ENCODE measurements at places on chromosomes 5 and 9. TPM values are rescaled to one million over a fixed set of nuclear protein-coding genes. Genes with fewer than 3 reads are reported as not detected.

- no peak overlapping the region for H3K4me3 ChIP-seq
- H3K4me1 ChIP-seq: peaks cover 14% of the 10 kb centered on the region
- H3K36me3 ChIP-seq: no peaks in the 10 kb centered on the region
- DNase-seq: no peak
- no peaks in the 10 kb centered on the region for H3K27me3 ChIP-seq
Observed at GRCh38 chr9:131715906-131716305, 24.0 kb downstream of the RAPGEF1 start.

NACC2 gene
- 49.2 TPM for total RNA-seq

GRCh38 chr9:72309364-72310133, 55.5 kb downstream of the ZFAND5 start:
- no peaks in the 10 kb centered on the region for H3K27me3 ChIP-seq
- H3K4me3 ChIP-seq: no peak overlapping the region
- DNase-seq: no peak
- H3K4me1 ChIP-seq: peaks cover 18% of the 10 kb centered on the region
- no peaks in the 10 kb centered on the region for H3K36me3 ChIP-seq
- H3K27ac ChIP-seq: no peak overlapping the region

DNA sequence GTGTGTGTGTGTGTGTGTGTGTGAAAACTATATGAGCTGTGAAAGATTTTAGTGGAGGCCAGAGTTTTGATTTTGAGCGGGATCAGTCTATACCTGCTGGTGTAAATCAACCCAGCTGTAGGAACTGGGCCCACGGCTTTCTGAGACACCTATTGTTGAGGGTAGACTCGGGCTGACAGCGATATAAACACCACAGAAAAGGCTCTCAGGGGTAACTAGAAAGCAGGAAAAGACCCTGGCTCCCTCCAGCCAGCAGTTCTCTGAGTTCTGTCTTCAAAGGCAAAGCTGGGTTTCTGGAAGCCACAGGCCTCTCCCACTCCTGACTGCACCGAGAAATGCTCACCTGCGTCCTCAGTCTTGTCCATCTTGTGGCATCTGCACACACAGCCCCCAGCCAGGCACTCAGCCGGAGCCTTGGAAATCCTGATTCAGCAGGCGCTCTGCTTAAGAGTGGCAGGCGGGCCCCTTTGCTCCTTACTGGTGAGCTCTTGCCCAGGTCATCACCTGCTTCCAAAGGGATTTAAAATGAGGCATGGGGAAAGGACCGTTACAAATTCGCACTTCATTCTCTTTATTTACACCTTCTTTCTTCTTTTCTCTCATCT, 223.3 kb downstream of the NDUFS4 start:
- no peaks in the 10 kb centered on the region for H3K4me1 ChIP-seq
- H3K27me3 ChIP-seq: no peaks in the 10 kb centered on the region
- H3K36me3 ChIP-seq: no peaks in the 10 kb centered on the region
- H3K27ac ChIP-seq: no peak overlapping the region

ACTBL2 gene
- not detected for total RNA-seq

SOHLH1 gene
- not detected for total RNA-seq

GRCh38 chr5:146368137-146368536, 29.5 kb downstream of the POU4F3 start:
- H3K27me3 ChIP-seq: no peaks in the 10 kb centered on the region
- no peak for DNase-seq
- no peaks in the 10 kb centered on the region for H3K36me3 ChIP-seq
- H3K4me3 ChIP-seq: no peak overlapping the region
- no peak overlapping the region for H3K27ac ChIP-seq

Measured in tibial nerve (tissue), 4 donors.